ENCODE measurements at places on chromosomes 13 and 19.

DNA sequence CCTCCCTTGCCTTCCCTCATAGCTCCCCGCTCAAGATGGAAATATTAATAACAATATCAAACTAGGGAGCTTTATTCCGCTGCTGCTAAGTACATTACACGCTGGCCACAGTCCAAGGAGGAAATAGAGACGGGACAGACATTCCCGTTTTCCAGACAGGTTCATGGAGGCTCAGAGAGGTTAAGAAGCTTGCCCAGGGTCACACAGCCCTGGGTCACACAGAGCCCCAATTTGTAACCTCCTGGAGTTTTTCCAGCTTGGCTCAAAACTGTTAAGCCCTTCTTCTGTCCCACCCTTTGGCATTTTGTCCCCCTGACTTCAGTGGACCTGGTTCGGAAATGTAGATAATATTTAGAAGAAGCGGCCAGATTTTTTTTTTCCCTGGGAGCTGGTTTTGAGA is 2.0 kb downstream of the BICRA start:
- DNase-seq = no peak

GRCh38 chr19:2191456-2192310 is 27.9 kb downstream of the DOT1L start:
- no peak for DNase-seq

- DNase-seq = no peak
Measured at GRCh38 chr19:33094436-33095067, 13.6 kb downstream of the GPATCH1 start.

DNA sequence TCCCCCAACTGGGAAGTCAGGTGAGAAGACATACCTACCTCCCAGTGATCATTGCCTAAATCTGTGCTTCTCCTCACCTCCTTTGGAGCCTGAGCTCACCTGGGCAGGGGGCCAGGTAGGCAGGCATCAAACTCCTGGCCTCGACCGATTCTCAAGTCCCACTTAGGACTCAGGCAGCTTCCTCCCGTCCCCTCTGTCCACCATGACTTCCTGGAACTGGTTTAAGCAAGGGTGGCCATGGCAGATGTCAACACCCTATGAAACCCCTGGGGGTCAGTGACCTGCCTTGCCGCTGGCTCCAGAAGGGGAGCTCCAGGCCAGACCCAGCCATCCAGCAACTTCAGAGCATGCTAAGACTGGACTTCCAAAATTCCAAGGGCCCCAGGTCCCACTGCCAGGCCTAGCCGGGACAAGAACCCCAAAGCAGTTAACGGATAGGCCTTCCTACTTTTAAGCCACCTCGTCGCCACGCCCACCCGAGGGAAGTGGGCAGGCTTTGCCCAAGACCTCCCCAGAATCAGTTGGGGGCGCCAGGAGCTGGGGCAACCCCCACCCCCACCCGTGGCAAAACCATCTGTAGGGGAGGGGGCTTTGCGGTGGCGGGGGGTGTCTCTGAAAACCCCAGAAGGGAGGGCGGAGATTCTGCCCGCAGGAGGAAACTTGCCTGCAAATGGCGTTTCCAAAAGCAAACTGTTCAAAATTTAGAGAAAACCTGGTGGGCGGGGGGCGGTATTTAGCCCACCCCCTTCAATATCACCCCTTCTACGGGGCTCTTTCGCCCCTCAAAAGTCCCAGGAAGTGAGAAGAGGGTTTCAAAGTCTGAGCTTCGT is 657 bp downstream of the PLIN3 start:
- no peak for DNase-seq

- DNase-seq = no peak
Measured at GRCh38 chr13:29959086-29959485, 108.7 kb upstream of the UBL3 start.

- no peak for DNase-seq
Measured at GRCh38 chr19:35608251-35608650, 4.3 kb upstream of the HAUS5 start.

DNA sequence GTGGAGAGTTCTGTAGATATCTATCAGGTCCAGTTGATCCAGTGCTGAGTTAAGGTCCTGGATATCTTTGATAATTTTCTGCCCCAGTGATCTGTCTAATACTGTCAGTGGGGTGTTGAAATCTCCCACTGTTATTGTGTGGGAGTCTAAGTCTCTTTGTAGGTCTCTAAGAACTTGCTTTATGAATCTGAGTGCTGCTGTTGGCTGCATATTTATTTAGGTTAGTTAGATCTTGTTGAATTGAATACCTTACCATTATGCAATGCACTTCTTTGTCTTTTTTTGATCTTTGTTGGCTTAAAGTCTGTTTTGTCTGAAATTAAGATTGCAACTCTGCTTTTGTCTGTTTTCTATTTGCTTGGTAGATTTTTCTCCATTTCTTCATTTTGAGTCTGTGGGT is 15.4 kb downstream of the AP1M1 start:
- no peak for DNase-seq

DNA sequence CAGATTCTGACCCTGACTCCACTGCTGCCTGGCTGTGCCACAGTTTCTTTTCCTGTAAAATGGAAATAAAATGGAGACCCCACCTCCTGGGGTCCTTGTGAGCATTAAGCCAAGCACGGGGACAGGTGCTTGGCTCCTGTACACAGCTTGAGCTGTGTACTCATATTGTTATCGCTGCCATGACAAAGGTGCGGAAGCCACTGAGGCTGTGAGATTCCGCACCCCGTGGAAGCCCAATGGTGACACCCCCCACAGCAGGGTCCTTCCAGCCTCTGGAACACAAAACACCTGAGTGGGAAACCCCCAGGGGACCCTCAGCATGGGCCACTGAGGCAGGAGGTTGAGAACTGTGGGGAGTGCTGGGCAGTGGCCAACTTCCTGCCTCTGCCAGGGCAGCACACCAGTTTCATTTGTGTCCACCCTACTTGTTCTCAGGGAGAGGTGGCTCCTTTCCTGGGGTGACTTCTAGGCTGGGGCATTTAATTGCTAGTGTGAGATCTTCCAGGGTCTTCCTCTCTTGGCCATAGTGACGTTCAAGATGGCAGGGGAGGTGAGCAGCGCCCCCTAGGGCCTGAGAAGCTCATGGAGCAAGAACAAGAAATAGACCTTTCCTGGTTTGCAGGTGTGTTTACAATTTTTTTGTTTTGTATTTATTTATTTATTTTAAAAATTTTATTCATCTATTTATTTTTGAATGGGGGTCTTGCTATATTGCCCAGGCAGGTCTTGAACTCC is 5.4 kb upstream of the JSRP1 start:
- DNase-seq = no peak

GRCh38 chr13:98429977-98430736 is 146.8 kb downstream of the STK24 start:
- DNase-seq = no peak

GRCh38 chr19:45202637-45203036 is 24.1 kb downstream of the BLOC1S3 start:
- no peak for DNase-seq

GRCh38 chr13:80469853-80470381 is 129.0 kb upstream of the SPRY2 start:
- DNase-seq = no peak

DNA sequence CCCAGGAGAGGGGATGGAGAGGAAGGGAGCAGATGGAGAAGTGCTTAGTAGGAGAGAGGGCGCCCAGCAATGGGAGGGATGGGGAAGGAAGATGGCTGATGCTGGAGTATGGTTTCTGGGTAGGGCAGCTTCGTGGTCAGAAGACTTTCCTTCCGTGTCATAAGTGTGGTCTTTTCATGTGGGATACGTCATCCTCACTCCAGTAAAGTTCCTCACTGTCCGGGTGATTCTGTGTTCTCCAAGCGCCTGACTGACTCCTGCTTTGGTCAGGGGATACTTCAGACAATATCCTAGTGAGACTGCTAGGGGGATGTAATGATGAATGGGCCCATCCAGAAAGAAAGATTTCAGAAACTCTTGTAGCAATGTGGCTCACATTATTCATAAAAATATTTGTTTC is 3.9 kb upstream of the OR10H3 start:
- no peak for DNase-seq

DNA sequence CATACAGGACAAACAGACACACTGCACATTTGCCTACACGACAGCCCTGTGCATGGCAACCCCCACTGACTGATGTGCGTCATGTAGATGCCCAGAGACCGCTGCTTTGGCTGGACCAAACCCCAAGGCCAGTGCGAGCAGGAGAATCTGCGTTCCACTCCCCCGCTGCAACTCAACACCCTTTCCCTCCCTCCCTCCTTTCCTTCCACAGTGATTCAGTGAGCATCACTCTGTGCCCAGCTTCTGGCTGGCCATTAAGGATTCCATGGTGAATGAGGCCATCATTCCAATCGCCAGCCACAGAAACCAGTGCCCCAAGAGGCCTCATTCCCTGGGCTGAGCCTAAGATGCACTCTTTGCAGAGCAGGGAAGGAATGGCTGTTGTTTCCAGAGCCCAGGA is 61.6 kb downstream of the GSX1 start:
- DNase-seq = no peak

- no peak for DNase-seq
Measured at GRCh38 chr13:31184981-31185645, 14.7 kb upstream of the B3GLCT start.

- no peak for DNase-seq
Measured at GRCh38 chr13:90800082-90800746, 547.3 kb upstream of the MIR17HG start.

GRCh38 chr13:77339408-77339807 is 12.5 kb upstream of the MYCBP2 start:
- no peak for DNase-seq

DNA sequence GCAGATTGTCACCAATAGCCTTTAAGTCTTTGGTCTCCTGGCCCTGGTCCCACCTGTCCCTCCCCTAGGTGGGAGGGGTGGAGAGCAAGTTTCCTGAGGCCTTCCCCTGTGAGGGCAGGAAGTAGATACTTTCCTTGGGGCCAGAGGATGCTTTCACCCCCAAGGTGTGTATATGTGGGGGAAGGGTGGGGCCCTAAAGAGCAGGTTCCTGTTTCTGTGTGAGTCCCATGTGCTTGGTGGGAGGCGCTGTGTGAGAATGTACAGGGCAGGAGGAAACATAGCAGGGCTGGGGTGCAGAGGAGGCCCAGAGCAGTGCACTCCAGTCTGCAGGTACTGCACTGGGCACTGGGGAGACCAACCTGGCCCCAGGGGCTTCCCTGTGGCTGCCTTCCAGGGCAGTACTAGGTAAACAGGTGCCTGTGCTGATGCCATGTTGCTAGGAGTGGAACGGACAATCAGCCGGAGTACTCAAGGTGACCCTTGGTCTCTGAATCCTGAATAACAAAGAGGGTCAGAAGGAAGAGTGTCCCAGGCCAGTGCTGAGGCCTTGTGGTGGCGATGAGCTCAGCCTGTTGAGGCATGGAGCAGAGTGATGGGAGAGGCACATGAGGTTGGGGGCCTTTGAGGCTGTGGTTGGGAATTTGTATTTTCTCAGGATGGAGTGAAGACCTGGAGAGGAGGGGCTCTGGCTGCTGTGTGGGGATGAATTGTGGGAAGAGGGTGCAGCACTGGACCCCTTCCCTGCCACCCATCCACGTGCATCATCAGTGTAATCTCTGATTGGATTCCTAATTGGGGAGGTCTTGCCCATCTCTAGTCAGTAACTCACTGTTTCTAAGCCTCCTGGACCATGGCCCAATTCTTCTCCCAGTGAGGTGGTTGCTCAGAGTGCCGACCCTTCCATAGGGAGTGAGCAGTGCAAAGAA is 5.1 kb downstream of the EGLN2 start:
- no peak for DNase-seq

DNA sequence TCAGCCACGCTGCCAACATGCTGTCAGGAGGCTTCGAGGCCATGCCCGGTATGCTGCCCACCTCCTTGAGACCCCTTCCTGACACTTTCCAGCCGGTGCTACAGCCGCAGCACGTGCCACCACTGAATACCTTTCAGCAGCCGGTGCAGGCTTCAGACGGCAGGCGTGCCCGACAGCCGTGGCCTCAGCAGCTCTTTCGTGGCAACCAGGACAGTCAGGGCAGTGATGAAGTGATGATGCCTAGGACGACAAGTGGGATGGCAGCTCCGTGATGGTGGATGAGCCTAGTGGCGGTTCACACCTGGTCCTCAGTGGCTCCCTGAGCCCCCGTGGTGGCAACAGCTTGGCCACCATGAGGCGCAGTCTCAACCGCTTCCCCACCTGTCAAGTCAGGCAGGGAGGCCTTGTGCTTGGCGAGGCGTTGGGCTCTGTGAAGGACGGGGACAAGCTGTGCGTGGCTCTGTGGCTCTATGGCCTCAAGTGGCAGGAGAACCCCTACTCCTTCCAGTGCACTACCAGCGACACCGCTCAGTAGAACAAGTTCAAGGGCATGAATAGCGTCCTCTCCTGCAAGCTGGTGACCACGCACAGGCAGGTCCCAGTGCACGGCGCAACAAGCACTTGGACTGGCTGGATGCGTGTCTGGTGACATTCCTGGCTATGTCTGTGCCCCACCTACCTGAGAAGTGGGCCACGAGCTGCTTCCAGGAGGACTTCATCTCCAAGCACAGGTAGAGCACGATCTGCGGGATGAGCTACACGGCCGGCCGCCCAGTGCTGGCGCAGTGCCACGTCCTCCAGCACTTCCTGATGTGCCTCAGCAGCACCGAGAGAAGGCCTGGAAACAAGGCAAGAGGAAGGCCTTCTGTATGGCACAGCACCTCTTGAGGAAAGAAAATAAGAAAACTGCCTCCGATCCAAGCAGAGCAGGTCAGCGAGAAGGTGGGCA is 18.2 kb upstream of the ZNF14 start:
- no peak for DNase-seq

GRCh38 chr19:16031872-16032200 is 44.5 kb upstream of the TPM4 start:
- no peak for DNase-seq

DNA sequence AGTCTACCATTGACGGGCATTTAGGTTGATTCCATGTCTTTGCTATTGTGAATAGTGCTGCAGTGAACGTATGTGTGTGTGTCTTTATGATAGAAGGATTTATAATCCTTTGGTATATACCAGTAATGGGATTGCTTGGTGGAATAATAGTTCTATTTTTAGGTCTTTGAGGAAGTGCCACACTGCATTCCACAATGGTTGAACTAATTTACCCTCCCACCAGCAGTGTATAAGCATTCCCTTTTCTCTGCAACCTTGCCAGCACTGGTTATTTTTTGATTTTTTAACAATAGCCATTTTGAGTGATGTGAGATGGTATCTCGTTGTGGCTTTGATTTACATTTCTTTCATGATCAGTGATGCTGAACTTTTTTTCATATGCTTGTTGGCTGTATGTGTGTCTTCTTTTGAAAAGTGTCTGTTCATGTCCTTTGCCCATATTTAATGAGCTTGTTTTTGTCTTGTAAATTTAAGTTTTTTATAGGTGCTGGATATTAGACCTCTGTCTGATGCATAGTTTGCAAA is 37.5 kb downstream of the RFC3 start:
- DNase-seq = no peak

GRCh38 chr13:51894239-51894638 is 32.5 kb downstream of the CCDC70 start:
- no peak for DNase-seq

DNA sequence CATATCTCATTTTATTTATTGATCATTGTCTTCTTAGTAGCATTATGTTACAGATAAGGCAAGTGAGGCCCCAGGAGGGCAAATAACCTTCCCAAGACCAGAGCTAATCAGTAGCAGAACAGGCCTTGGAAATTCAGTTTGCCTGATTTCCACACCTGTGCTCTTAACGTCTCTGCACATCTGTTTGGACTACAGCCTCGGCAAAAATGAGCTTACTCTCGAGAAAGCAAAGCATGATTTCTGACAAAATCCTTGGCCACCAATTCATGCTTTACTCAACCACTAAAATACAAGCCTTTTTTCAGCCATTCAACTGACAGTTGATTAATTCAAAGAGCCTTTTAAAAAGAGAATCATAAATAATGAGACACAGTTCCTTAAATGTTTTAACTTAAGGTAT is 309.3 kb upstream of the HTR2A start:
- no peak for DNase-seq

- DNase-seq = no peak
Measured at GRCh38 chr13:51025245-51025905, 85.7 kb downstream of the C13orf42 start.

GRCh38 chr13:41064493-41064892 is 3.2 kb downstream of the WBP4 start:
- no peak for DNase-seq

Measured in cerebellar nuclear complex (tissue), 1 donor.